MCF 10A (cell line): ENCODE measurements at places on chromosomes 3 and 15. TPM values are rescaled to one million over a fixed set of nuclear protein-coding genes. Genes with fewer than 3 reads are reported as not detected.

Gene FETUB
- total RNA-seq, result 0.47 TPM in 1 of 2 replicates, not detected in the other

Gene ZMAT3
- 50.9 and 58.0 TPM in 2 replicates for total RNA-seq

Gene KPNA4
- total RNA-seq, result 85.9 and 127 TPM in 2 replicates

Gene KY
- total RNA-seq, result not detected in 2 replicates

Gene CFAP100
- not detected in 2 replicates for total RNA-seq

Gene GNAT1
- 0.49 TPM in 1 of 2 replicates, not detected in the other for total RNA-seq

Gene RARRES1
- not detected in 2 replicates for total RNA-seq

Gene NGRN
- total RNA-seq, result 70.5 and 77.0 TPM in 2 replicates

Gene DCLK3
- not detected in 2 replicates for total RNA-seq

Gene GHSR
- not detected in 2 replicates for total RNA-seq

Gene FANCD2OS
- not detected in 2 replicates for total RNA-seq

Gene RBPMS2
- total RNA-seq, result 0.16 and 0.17 TPM in 2 replicates

Gene PRRT3
- 0.83 and 1.3 TPM in 2 replicates for total RNA-seq

Gene MAGEF1
- 34.5 and 41.2 TPM in 2 replicates for total RNA-seq

Gene TNFAIP8L3
- total RNA-seq, result 2.6 and 4.2 TPM in 2 replicates

Gene MINAR1
- total RNA-seq, result 0.47 and 0.49 TPM in 2 replicates
